ENCODE measurements at places on chromosomes 11 and 22.
A peak's percentile ranks its signal among the peaks of the same experiment; 100 is the strongest.

- no peak for DNase-seq
Measured at GRCh38 chr11:48079596-48079995, 99.2 kb downstream of the PTPRJ start.

- no peak for DNase-seq
Measured at GRCh38 chr22:33063611-33064010, 5.4 kb upstream of the SYN3 start.

GRCh38 chr22:45224988-45225731 is 15.5 kb downstream of the KIAA0930 start:
- DNase-seq = no peak

- DNase-seq = no peak
Measured at GRCh38 chr11:110217936-110218335, 78.5 kb downstream of the RDX start.

DNA sequence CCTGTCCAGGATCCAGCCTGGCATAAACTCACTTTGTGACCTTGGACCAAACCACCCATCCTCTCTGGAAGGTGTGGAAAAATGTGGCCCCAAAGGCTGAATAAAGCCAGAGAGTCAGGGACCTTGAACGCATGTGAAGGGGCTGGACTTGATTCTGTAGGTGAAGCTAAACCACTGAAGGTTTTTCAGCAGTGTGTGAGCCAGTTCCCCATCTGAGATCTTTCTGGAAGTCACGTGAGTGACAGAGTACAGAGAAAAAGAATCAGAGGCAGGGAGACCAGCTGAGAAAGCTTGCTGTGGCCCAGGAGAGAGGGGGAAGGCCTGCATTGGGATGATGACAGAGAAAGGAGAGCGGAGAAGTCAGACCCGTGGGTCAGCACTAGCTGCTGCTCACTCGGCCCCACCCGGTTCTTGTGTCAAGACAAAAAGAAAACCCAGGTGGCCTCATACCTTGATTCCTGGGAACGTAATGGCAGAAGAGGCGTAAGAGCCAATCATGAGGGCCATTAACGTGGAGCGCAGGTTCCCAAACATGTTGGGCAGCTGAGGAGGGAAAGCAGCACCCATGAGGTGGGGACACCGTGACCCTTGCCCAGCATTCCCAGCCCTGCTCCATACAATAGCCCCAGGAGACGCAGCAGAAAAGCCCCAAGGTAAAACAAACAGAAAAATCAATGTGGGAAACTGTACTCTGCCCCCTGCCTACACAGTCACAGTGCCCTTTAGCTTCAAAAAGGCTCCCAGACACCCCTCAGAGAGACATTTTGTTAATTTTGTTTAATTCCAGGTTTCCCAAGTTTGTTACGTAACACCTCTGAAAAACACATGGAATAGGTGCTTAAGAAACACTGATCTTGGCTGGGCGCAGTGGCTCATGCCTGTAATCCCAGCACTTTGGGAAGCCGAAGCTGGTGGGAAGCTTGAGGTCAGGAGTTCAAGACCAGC is 17.9 kb downstream of the SLC43A1 start:
- no peak for DNase-seq

DNA sequence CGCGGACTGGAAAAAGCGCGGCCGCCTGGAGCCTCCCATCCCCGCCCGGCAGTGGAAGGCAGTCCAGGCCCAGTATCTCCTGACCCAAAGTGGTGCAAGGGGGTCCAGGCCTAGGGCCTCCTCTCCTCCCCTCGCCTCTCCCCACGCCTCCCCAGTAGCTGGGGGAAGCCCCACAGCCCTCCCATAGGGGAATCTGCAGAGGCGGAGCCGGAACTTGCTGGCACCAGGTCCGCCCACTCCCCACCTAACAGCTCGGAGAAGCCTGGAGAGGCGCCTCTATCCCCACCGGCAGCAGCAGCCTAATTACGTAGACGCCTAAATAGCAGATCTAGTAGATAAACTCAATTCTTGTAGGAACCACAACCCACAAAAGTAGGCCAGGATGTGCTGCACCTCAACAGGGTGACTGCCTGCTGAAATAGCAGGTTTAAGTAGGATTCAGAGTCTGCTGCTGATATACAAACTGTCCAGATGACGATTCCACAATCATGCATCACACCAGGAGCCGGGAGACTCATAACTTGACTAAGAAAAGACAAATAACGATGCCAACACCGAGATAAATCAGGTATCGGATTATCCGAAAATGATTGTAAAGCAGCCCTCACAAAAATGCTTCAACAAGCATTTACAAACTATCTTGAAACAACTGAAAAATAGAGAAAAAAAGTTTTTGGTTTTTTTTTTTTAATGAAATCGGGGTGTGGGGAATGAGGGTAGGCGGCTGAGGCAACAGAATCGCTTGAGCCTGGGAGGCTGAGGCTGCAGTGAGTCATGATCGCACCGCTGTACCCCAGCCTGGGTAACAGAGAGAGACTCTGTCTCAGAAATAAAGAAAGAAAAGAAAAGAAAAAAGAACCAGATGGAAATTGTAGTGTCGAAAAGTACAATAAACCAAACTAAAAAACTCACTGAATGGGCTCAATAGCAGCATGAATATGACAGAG is 11.4 kb upstream of the BRD1 start:
- DNase-seq = no peak

DNA sequence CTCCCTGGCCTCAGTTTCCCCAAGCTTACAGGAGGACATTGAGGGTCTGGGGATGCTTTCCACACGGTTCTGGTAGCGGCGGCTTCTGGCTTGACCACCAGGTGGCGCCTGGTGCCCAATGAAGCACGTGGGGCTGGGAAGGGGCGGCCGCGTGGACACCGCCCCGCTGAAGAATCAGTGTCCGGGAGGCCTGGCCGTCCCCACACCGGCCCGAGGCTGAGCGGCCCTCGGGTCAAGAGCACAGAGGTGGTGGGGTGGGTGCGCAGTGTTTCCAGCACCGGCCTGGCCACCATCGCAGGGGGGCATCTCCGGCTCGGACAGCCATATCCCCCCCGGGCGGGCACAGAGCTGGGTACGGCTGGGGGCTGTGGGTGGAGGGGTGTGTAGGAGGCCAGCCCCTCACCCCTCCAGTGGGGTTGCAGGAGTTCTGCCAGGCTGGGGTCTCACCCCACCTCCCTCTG is 27.8 kb upstream of the PPARA start:
- no peak for DNase-seq

- no peak for DNase-seq
Measured at GRCh38 chr11:67056267-67057204, at the start of gene RHOD. Gene RHOD, plus strand, starts transcription at chr11:67056847. Its CDS starts 56 bp downstream, at chr11:67056903.

DNA sequence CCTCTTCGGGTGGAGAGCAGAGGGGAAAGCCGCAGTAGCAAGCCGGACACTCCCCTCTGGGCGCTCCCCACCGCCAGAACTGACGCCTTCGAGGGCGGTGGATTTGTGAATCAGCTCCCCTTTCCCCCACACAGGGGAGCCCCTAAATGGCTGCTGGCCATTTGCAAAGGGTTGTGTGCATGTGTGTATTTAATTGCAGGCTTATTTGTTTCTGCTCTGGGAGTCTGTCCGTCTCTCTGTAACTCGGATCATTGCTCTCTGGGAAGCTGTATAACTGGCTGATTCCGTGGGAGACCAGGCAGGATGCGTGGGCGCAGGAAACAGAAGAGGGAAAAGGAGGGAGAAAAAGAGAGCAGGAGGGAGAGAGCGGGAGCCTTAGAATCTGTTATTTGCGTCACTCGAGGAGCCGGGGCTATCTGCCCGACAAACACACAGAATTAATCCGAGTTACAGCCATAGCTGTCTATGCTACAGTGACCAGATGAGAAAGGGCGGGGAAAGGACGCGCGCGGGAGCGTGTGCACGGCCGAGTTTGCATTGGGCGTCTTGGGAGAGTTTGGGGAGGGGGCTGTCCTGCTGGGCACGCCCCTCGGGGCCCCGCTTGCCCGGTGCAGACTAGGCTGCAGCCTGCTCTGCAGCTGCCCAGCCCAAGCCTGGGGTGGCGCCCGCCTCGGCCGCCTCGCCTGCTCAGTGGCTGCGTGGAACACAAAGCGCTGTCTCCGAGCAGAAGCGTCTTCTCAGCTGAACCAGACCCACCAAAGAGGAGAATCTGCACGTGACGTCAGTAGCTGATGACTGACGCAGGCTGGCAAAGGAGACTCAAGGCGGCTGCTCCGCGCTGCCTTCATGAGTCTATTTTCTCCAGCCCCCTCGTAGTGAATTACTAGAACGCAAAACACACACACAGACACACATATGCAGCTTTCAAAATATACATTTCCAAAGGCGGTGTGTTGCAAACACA is 105.3 kb upstream of the HSD17B12 start:
- DNase-seq = no peak

GRCh38 chr11:83035070-83035854 is 36.4 kb downstream of the RAB30 start:
- no peak for DNase-seq

DNA sequence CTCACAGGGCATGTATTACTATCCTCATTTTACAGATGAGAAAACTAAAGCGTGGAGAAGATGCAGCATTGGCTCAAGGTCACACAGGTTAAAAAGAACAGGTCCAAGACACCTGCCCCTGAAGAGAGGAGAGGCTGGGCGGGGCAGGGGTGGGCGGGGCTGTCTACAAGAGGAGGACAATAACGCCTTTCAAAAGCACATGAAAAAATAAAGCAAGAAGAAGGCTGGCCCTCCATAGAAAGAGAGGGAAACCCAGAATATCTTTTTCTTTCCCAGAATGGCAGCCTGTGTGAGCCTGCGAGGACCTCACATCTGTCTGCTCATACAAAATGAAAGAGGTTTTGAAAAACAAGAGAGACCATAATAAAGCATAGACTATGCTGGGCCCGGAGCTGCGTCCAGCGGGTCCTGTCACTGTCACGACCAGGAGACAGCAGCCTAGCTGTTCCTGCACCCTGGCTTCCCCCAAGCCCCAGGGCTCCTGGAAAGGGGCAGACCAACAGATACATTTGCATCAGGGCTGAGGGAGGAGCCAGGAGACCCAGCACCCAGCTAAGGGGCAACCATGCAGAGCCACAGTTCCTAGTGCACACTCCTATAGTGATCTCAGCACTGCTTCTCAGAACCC is 61.6 kb downstream of the DSCAML1 start:
- DNase-seq = no peak

GRCh38 chr11:125365196-125365931 is 130.7 kb downstream of the FEZ1 start:
- no peak for DNase-seq

DNA sequence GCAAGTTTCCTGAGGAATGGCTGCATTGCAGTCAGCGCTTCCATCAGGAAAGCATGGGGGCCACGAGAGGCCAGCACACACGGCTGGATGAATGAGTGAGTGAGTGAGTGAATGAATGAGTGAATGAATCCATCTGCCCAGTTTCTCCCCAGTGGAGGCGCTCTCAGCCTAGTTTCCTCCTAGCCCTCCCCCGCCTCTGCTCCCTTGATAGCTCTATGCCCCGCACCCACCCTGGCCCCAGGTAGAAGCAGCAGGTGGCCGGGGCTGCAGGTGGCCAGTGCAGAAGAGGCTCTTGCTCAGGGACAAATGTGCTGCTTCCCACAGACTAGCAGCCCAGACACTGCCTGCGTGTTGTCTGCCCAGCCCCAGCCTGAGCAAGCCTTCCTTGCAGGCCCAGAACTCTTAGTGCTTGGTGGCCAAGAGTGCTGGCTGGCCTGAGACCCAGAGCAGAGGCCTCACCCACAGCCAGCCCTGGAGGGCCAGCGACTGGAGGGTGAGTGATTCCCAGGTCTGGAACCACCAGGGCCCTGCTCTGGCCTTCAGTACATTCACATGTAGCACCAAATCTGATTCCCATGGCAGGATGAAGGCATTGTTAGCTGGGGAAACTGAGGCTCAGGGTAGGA is 31.1 kb upstream of the PDGFB start:
- no peak for DNase-seq

DNA sequence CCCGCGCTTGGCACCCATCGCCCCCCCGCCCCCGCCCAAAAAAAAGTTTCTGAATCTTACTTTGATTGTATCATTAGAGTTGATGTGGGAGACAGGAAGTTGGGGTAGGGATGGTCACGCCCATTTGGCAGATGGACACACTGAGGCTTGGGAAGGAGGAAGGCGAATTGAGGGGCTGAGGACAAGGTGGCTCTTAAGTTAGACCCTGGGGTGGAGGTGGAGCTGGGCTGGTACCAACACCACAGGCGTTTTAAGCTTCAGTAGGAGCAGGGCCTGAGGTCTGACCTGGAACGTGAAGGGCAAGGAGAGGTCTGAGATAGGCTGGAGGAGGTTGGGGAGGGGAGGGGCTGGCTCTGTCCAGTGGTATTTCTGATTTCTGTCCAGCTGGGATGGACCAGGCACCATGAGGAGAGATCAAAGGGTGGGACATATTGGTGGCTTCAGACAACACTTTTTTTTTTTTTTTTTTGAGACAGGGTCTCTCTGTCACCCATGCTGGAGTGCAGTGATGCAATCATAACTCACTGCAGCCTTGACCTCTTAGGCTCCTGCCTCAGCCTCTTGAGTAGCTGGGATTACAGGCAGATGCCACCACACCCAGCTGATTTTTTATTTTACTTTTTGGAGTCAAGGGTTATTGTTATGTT is 799 bp upstream of the CDC42BPG start:
- no peak for DNase-seq

DNA sequence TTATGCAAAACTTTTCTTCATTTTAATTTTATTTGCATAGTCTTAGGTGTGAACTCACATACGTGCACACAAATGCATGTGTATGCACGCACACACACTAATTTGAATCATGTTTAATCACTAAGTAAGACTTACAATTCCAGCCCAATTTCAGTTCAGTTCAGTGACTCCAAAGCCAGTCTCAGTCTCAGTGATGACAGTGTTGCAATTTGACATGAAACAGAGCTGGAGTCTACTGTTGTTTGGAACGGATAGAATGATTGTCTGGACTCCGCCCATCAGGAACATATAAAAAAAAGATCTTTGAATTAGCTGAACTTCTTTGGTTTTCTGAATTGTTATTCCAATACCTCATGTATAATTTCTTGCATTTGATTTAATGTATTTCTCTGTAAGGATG is 14.9 kb upstream of the OR51S1 start:
- DNase-seq = no peak

- DNase-seq = no peak
Measured at GRCh38 chr22:27598792-27599191, 202.8 kb downstream of the MN1 start.

GRCh38 chr11:131691181-131692041 is 321.0 kb downstream of the NTM start:
- no peak for DNase-seq

DNA sequence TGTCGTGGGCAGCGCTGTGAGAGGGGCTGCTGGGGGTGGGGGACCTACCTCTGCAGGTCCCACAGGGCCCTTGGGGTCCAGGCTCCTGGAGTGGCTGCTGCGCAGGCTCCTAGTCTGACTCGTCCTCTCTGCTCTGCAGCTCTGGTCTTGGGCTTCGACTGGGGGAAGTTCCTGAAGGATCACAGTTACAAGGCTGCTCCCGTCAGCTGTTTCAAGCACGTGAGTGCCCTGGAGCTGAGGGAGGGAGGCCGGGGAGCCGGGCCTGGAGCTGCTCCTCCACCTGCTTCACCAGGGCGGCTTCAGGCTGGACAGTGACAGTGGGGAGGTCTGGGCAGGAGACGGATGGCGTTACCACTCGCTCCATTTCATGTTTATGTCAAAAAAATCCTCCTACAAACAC is 11.9 kb downstream of the L3MBTL2 start:
- DNase-seq = no peak

GRCh38 chr22:35349704-35350538 is 31.0 kb upstream of the HMOX1 start:
- DNase-seq = peak; percentile 56

Data from brain pericyte (primary cell).